IPS DF 19.7 (cell line): ENCODE measurements at places on chromosomes 11 and 22.

GRCh38 chr22:45777046-45777851, 105.6 kb downstream of the ATXN10 start:
- no peak for DNase-seq

DNA sequence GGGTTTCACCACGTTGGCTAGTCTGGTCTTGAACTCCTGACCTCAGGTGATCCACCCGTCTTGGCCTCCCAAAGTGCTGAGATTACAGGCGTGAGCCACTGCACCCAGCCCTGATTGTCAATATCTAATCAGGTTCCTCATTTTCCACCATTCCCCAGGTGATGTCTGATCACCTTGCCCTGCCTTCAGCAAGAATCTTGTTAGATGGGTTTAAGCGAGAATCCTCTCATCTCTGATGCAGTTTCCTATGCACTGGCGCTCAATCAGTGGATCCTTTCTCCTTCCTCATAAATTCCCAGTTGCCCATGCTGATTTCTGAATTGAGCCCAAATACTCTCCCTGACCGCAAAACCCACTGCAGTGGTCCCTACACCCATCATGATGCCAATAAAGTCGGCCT, 664 bp upstream of the ZC3H7B start:
- DNase-seq: no peak

DNA sequence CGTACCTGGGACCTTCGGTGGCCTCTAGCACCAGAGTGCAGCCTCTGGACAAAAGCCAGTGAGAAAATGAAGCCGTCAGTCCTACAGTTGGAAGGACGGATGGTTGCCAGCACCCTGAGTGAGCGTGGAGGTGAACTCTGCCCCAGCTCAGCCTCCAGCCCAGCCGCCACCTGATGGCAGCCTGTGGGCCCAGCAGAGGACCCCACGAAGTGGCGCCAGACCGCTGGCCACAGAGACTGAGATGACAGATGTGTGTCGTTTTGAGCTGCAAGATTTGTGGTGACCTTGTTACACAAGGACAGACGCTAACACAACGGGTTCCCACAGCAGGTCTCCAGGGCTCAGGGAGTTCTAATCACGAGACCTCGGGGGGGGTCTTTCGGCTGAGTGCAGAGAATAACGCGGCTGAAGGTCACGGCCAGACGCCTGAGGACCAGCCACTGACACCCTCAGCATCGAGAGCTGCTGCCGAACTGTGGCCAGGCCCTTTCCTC, 75.0 kb downstream of the BRD1 start:
- DNase-seq: no peak

DNA sequence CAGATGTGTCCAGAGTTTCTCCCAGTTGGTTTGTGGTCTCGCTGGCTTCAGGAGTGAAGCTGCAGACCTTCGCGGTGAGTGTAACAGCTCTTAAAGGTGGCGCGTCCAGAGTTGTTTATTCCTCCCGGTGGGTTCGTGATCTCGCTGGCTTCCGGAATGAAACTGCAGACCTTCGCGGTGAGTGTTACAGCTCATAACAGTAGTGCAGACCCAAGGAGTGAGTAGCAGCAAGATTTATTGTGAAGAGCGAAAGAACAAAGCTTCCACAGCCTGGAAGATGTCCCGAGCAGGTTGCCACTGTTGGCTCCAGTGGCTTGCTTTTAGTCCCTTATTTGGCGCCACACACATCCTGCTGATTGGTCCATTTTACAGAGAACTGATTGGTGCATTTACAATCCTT, 1.8 kb upstream of the PGA3 start:
- no peak for DNase-seq

DNA sequence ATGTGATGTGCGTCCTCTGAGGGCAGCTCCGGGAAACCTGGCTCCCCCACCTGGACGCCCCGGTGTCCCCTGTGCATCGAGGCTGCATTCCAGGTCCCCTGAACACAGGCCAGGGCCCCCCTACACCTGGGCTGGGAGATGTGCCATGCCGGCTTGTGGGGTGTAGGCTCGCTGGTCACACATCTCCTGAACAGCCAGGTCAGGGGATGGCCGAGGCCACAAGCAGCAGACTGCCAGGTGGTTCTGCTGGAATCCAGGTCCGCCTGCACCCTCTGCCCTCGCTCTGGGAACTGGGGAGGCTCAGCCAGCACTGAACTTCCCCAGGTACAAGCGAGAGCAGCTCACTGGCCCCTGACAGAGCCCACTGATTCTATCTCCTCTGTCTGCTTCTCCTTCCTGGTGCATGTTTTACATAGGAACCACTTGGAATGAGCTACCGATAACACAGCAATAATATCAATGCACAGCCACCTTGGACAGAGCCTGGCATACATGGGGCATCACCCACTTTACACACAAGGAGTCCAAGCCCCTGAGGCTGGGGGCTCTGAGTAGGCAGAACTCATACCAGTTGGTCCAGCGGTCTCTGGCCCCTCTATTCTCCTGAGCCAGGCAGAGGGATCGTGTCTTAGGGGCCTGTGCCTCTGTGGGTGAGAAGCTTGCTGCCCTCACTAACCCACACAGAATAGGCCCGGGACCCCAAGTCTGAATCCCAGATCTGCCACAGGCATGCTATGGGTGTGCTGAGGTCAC, 46.8 kb downstream of the TBX1 start:
- no peak for DNase-seq
